Activated CD8-positive, alpha-beta T cell treated with anti-CD3 and anti-CD28 coated beads for 36 hours (primary cell): ENCODE measurements at places on chromosomes 16 and 17. TPM values are rescaled to one million over a fixed set of nuclear protein-coding genes. Genes with fewer than 3 reads are reported as not detected.

- no peak for DNase-seq
Measured at GRCh38 chr16:2687531-2688308, 5.4 kb downstream of the KCTD5 start.

HSPB9 gene
- total RNA-seq, result 0.41 TPM

- DNase-seq, result no peak
Measured at GRCh38 chr17:57106107-57106835, 21.2 kb downstream of the AKAP1 start.

GRCh38 chr16:483341-484075 is 44.0 kb upstream of the CAPN15 start:
- no peak for DNase-seq

CPHXL2 gene
- total RNA-seq, result not detected

DNA sequence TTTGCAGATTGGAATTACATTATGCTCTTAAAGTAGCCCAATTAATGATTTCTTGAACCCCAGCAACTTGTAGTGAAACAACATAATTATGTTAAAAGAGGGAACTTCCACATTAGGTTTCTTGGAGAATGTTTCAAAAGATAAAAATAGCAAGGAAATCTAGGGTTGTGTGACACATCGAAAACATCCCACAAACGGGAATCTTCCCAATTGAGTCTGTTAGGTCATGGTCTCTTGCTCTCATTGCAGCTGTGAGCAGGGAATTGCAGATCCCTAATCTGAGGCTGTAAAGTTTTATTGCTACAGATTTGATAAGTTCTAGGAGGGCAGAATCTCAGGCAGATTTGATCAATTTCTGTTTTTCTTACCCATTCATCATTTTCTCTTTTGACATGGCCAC is 6.7 kb upstream of the LPO start:
- no peak for DNase-seq

GRCh38 chr16:56384074-56384721 is 41.1 kb downstream of the AMFR start:
- DNase-seq, result no peak

GRCh38 chr17:50103252-50103651 is 8.1 kb downstream of the PDK2 start:
- DNase-seq, result no peak

DNA sequence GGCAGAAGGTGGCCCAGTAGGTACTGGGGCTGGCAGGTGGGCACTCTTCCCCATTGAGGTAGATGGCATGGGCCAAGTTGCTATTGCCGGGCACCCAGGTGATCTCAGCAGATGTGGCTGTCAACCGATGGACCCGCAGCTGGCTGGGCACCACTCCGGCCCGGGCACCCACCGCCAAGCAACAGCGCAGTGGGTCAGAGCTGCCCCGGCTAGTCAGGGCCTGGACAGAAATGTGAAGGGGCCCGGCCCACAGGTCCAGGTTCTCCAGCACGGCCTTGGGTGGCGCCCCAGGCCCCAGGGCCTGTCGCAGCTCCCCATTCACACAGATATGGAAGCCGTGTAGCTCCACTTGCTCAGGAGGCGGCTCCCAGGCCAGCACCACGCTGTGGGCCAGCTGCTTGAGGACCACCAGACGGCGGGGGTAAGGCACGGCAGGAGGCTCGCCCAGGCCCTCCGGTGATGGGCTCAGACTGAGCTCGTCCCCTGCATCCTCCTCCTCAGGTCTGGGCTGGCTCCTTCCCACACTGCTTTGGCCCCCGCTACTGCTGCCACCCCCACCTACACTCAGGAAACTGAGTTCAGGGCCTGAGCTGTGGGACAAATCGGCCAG is 16.5 kb downstream of the TSPOAP1 start:
- no peak for DNase-seq

- DNase-seq, result no peak
Measured at GRCh38 chr16:69417520-69418199, 6.8 kb upstream of the CYB5B start.

CENPT gene
- 42.2 TPM for total RNA-seq

DNA sequence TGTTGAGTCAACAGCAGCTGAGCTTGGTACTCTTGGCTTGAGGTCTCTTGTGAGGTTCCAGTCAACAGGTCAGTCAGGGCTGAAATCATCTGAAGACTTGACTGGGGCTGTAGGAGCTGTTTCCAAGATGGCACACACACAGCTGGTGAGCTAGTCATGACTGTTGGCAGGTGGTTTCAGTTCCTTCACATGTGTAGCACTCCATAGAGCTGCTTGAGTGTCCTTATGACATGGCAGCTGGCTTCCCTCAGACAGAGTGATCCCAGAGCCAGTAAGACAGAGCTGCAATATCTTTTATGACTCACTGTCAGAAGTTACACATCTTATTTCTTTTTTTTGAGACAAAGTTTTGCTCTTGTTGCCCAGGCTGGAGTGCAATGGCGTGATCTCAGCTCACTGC is 19.5 kb upstream of the GAS7 start:
- DNase-seq, result no peak

CLDN9 gene
- not detected for total RNA-seq

TPSG1 gene
- total RNA-seq, result not detected
